ENCODE measurements at places on chromosomes 16 and 17.

- peak; percentile 60 for DNase-seq
Measured at GRCh38 chr17:2828397-2829038, 32.3 kb downstream of the RAP1GAP2 start.

DNA sequence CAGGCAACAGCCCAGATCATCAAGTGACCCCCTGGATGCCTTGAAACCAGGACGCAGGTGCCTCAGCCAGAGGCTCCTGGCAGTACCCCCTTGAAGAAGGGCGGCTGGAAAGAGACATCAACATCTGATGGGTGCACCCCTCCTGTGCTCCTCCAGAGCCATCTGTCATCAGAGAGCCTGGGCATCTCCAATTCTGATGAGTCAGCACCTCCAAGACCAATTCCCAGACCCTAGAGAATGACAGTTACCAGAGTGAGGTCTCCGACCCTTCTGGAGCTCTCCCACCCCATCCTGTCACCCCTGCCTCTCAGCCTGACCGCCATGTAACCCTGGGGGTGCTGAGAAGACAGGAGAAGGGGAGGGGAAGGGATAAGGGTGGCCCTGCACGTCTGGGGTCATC lies 433.7 kb downstream of the SOX9 start:
- DNase-seq: peak; percentile 30

DNA sequence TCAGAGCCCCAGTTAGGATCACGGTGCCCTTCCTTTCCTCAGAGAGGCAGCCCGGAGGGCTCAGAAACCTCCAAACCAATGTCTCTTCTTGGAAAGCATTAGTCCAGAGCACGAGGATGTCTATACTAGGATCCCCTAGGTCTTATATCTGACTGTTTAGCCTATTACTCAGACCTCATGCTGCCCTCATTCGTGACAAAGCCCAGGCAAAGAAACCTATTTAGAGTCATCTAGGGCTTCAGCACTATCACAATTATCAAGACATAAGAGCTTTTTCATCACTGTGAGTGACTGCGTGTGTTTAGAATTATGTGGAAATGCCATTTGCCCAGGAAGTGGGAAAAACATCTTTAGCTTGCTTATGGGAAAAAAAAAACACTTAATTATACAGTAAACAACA lies 159.8 kb upstream of the NOL11 start:
- no peak for DNase-seq

DNA sequence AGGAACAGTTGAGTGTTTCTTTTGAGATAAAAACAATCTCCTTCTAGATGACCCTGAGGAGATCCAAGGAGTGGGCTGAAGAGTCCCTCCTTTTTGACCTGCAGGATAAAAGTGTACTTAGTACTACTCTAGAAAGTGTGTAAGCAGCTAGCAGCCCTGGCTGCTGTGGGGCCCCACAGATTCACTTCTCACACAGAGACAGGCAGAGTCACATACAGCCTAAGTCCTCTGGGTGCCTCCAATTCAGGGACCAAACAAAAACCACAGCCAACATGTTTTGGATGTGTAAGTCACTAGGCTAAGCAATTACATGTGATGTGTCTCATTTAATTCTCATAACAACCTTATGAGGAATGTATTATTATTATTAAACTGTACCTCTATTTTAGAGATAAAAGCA lies 97.1 kb downstream of the TMEM100 start:
- DNase-seq: no peak

DNA sequence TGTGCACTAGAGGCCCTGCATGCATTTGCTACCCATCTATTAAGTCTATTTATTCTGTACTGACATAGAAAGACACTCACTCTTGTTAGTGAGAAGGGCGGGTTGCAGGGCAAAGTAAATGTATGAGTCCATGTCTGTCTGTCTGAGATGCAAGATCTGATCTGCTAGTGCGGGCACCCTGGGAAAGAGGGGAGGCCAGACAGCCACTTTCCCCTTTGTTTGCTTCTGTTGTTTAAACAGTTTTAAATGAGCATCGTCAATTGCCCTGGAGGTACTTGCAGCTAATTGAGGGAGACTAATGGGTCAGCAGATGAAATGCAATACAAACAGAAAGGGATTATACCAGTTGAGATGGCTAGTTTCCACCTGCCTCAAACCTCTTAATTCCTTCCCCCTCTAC lies 24.9 kb downstream of the SCNN1G start:
- DNase-seq: no peak

GRCh38 chr17:82056729-82057621 lies 5.3 kb downstream of the GPS1 start:
- DNase-seq: no peak

DNA sequence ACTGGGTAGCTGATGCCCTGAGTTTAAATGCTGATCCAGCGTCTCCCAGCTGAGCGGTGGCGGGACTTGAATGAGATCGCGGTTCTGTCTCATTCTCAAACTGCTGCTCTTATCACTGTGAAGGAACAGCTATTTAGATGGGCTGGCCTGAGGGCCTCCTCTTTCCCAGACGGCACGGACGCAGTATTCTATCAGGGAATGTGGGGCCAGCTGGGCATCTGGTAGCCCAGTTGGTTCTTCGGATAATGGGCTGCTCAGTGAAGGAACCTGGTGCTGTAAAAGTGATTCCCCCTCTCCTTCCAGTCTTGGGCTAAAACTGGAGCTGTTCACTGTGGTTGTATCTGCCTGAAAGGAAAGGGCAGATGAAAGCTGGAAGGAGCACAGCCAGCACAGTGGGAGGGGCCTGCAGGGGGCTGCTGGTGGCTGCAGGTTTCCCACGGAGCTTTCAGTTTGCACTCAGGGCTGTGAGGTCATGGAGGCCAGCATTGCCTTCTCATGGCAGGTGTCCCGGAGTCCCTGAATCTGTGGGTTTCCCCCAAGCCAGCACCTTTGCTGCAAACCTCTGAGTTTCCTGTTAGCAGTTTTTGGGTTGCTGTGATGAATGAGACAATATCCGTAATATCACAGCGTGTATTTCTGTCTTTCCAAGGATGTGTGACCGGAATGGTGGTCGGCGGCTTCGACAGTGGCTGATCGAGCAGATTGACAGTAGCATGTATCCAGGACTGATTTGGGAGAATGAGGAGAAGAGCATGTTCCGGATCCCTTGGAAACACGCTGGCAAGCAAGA lies 3.6 kb downstream of the IRF8 start:
- DNase-seq: peak; percentile 47

DNA sequence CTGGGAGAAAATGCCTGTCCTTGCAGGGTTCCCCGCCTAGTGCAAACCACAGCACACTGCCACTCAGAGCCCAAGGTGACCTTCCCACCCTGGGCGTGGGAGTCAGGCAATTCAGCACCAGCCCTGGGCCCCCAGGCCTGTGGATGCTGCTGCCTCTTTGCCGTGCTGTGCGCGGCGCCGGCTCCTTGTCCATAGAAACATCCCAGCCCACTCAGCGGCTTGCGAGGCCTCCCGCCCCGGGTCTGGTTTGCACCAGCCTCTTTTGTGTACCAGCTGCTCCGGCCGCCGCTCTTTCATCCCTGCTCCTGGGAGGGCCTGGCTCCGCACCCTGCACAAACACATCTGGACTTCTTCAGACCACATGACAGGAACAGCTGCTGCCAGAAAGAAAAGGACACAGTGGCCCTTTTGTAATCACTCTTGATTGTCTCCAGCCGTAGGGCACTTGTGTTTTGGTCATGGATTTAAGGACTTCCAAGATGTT lies 75.4 kb upstream of the SDK2 start:
- DNase-seq: peak; percentile 82

DNA sequence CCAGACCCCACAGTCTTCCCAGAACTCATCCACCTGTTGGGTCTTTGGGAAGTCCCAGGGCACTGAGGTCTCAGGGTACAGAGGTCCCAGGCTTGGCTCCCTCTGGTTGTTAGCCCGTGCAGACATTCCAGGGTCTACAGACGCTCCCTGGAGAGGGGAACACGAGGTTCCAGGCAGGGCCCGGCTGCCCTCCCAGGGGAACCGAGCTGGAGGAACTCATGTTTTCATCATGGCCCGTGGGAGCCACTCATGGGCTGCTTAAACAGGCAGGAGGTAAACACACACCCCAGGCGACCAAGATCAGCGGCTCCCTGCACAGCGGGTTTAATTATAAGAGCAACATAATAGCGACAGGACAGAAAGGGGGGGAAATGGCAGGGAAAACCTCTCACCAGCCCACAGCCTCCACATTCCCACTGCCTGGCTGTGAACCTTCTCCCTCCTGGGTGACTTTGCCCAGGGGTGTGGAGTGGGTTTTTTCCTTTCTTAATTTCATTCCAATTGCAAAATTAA lies 36.5 kb downstream of the TRARG1 start:
- DNase-seq: no peak

- no peak for DNase-seq
Measured at GRCh38 chr17:34713687-34714086, 134.3 kb downstream of the TMEM132E start.

GRCh38 chr16:81376880-81377279 lies 62.1 kb downstream of the GAN start:
- no peak for DNase-seq

GRCh38 chr16:73287859-73288405 lies 240.0 kb upstream of the ZFHX3 start:
- DNase-seq: no peak

DNA sequence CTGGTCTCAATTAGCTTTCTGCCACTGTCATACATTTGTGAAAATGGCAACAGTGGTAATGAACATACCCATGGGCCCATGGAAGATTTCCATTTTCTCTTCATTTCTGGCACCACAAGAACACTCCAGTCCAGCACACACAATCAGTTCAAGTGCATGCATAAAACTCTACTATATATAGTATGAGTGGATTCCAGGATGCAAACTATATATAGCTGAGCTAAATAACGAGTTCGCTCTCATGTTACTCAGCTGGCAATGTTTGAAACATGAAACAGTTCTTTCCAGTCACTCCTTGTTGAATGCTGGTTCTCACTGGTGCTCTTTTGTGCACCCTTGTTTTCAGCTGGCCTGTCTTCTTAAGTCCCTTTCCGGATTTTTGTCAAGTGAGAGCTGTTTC lies 75.2 kb upstream of the DHX40 start:
- DNase-seq: peak; percentile 16

GRCh38 chr16:75342308-75342811 lies 90.9 kb upstream of the BCAR1 start:
- no peak for DNase-seq

GRCh38 chr17:8837563-8838075 lies 29.9 kb downstream of the PIK3R6 start:
- no peak for DNase-seq

Data from NCI-H524 (cell line).